ENCODE measurements at places on chromosomes 6 and 20.

GRCh38 chr6:134168590-134169208 lies 116.3 kb upstream of the SLC2A12 start:
- DNase-seq = no peak

DNA sequence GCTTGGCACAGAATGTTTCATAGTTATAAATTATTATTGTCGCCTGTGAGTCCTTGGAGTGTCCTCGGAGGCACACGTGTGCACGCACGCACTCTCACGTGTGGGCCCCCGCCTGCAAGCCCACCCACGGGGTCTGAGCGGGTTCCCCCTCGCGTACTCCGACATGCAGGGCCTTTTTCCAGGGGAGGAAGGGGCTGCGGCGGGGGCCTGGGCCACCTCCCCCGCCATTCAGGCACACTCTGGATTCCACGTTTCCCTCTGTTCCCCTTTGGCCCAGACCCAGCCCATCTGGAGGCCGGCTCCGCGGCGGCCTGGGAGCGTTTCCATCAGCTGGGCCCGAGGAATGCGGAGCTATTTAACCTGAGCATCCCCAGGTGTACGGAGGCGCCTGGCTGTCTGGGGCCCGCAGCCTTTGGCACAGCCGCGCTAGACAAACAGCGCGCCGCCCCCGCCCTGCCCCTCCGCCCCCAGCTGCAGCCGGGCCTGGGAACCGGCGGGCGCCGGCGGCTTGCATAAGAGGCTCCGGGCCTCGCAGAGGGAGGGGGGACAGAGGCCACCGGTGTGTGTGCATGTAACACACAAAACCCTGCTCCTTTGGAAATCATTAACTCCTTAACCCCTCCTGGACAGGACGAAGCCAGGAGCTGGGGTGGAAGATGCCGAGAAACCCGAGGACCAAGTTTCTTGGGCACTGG lies 3.3 kb downstream of the ID1 start:
- peak; percentile 58 for DNase-seq

- no peak for DNase-seq
Observed at GRCh38 chr6:129402244-129402643, 307.7 kb downstream of the ARHGAP18 start.

GRCh38 chr20:52804497-52805295 lies 167.5 kb upstream of the TSHZ2 start:
- no peak for DNase-seq

DNA sequence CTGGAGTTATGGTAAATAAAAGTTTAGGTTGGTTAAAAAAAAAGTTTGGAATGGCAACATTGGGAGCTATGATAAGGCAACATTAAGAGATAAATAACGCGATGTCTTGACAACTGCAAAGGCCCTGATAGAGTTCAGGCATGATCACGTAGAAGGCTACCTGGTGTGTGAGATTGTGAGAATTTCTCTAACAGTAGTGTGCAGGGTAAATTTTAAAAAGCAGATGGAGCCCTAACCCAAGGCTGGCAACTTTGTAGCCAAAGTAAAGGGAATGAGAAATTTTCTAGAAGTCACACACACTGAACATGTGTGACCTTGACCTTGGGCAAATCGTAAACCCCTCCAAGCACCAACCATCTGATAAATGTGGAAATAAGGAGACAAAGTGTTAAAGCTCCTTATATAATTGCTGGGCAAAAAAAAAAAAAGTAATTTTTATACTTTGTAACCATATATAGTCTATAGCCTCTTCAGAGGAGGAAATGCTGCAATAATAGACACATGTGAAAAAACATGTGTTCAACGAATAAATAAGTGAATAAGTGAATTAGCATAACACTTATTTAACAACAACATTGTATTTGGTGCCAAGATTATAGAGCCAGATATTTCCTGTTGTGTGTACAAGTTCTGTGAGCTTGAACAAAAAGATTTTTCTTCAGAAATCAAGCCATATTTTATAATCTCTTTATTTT lies 18.2 kb downstream of the KCNQ5 start:
- no peak for DNase-seq

DNA sequence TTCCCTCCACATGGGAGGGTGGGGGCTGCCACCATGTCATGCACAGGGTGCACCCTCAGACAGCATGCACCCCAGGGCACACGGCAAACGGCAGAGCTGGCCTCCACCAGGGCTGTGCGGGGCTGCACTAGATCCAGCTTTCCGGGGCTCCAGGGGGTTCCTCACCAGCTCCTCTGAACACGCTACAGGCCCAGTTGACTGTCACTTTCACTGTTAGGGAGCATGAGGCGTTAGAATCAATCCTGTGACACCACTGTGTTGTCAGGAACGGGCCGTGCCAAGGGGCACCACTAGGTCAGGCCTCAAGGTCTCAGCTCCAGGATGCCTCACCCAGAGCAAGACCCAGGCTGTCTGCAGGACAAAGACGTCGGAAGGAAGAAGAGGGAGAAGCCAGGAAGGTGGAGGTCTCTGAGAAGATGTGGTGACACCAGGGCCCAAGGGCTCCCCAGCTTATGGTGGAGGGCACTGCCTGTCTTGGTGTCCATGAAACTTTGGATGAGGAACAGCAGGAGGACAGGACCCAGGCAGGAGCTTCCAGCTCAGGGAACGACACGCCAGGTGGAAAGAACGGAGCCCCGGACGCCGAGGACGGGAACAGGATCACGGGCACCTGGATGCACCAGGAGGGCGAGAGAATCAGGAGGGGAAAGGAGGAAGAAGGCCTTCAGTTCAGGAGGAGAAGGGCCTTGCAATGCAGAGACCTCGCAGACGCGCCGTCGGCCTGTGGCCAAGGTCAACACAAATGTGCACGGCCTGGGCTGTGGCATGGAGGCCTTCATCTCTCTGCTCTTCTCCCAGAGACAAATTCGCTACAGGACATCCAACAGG lies 49.5 kb downstream of the YTHDF1 start:
- DNase-seq = no peak

- DNase-seq = no peak
Observed at GRCh38 chr20:13028001-13028400, 19.2 kb downstream of the SPTLC3 start.

DNA sequence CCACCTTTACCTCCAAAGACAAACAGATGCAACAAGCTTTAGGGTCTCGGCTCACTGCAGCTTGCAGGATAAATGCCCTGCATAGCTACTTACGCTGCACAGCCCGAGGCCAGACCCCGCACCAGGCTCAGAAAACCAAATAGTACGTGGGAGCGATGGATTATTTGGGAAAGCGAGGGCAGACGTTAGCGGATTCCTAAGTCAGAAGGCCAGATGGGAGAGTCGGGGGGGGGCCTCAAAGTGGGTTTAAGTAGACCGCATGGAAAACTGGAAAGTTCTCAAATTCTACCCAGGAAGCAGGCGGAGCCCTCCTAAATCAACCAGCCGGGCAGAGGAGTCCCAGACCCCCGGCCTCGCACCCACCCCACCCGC lies 382 bp downstream of the SFT2D1 start:
- DNase-seq = no peak

GRCh38 chr6:89268776-89269175 lies 46.3 kb downstream of the GABRR2 start:
- DNase-seq = no peak

DNA sequence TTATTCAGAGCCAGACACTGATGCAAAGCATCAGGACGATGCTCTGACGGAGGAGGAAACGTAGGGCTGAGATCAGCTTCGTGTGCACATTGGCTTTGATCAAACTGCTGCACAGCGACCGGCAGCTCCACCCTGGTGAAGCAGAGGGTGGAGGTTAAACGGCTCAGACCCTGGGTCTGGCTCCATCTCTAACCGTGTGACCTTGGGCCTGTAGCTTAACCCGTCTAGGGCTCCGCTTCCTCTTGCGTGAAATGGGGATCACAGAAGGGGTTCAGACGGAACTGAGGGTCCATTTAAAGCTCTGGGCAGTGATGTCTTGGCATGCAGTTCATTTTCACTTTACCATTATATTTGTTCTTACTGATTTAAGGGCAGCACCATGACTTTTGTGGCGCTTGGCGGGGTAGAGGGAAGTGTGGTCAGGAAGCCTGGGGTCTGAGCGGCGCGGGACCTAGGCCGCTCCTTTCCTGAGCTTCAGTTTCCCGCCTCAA lies 644 bp downstream of the RBL1 start:
- no peak for DNase-seq

DNA sequence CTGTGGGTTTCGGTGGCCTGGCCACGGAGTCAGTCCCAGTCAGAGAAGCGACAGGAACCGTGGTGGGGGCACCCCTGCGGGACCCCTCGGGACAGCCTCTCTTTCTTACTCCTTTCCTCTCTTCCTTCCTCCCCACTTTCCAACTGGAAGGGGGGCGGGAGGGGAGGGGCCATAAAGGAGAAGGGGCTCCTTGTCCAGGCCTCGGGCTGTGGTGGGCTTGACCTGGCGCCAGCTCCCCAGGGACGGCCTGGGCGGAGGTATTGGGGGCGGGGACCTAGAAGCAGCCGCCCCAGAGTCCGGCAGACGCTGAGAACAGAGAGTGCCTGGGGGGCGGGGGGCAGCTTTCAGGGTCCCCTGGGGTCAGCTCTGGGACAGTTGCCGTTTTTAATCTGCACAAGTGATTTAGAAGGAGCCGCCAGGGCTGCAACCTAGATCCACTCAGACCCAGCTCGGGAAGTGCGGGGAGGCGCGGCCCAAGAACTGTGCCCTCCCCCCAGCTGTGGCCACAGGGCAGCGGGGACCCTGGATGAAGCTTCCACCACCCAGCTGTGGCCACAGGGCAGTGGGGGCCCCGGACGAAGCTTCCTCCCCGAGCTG lies 6.4 kb upstream of the ABHD16B start:
- no peak for DNase-seq

GRCh38 chr20:45962031-45962755 lies 9.8 kb downstream of the ZNF335 start:
- no peak for DNase-seq

DNA sequence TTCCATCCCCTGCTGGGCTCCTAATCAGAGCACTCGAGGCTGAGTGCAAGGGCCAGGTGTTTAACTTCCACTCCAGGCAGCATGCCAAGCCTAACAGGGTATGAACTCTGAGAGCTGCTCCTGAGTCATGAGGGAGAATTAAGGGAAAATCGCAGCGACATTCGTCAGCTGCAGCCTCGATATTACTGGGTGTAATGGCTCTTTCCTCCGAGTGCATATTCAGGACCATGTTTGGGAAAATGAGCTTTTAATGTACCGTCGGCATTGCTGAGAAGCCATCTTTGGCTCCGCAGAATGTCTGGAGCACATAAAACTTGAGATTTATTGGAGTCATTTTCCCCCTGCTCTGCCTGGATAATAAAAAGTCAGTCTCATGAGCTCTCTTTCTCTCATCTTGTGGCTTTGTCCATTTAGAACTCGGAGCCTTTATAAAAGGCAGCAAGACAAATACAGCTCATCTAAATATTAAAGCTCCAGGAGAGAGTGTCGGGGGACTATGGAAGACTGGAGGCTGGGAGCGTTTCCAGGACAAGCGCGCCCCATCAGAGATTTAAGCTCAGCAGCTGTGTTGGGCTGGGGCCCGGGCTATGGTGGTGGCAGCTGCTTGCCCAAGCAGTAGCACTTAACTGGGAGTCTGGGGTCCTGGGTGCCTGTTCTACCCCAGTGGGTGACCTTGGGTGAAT lies 103.7 kb downstream of the TOX2 start:
- DNase-seq = no peak

DNA sequence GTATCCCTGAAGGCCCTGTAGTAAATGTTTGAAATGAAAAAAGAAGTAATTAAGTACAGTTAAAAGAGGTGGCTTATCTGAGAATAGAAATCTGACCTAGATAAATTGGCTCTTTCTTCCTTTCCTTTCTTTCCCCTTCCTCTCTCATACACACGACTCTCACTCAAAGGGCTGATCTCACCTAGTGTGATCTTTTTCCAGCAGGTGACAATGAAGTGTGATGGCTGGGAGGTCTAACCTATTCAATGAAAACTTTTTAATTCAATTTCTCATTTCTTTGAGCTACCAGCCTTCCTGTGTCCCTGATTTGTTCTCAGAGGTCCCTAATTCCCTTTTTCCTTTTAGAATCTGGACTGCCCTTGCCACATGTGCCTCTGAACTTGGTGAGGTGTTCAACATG lies 118.0 kb upstream of the RIMS1 start:
- no peak for DNase-seq

DNA sequence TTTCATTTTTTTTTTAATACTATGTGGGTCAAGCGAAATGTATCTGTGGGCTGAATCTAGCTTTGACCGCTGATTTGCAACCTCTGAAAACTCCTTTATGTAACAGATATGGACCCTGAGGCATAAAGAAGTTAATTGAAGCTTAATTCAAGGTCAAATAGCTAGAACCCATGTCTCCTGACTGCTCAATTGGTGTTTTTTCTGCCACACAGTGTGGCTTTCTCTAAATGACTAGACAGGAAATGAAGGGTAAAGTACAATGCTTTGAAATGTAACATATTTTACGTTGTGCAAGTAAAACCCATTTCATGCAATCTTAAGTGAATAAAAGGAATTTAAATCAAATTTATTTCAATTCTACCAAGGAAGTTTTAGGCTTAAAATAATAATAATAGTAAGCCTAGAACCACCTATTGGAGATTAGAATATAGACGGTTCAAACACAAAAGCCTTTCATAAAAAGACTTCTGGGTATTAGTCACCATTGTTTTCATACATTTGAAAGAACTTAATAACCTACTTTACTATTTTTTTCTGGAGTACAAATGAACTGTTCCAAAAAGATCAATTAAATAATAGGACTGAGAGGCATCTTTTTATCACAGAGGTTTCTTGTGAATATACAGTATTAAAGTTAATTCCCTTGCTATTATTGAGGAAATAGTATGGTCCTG lies 279.8 kb downstream of the EPHA7 start:
- DNase-seq = no peak

GRCh38 chr6:4805553-4806336 lies 29.5 kb downstream of the CDYL start:
- no peak for DNase-seq

Data from tibial nerve (tissue), 4 donors.